ENCODE measurements at places on chromosomes 4 and X.

GRCh38 chr4:111991797-111992196 is 153.5 kb upstream of the FAM241A start:
- DNase-seq: no peak

DNA sequence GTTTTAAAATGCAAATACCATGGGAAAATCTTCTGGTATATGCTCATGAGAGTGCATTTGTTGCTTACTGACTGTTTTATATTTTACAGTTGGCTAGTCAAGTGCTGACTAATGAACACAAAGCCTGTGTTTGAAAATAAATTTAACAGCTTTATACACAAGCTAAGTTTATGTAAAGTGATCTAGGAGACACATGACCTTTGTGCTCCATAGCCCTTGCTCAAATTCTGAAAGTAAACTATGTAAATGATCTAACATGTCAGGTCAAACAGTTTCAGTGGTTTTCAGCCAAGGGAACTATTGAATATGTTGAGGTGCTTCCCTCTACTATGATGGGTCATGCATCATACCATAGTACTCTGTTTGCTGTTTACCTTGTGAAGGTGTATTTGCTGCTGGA is 36.7 kb downstream of the DIAPH2 start:
- no peak for DNase-seq

DNA sequence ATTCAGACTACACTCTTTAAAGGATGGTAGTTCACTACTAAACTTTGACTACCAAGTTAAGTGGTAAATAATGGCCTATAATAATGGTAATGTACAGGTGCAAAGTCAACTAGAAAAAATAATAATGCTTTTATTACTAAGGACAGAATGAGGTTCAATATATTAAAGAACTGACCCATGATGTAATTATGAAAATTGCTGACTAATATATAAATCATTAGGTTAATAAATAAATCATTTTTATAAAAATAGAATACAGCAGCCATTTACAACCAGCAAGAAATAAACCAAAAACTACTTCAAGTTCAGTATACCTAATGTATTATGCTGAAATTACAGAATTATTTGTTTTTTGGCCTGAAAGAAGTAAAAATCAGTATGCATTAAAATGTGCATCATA is 577.2 kb downstream of the PPARGC1A start:
- no peak for DNase-seq

GRCh38 chrX:154732421-154733065 is 18.3 kb downstream of the GAB3 start:
- no peak for DNase-seq

- DNase-seq: no peak
These were observed 45.8 kb upstream of the TMEM131L start for GRCh38 chr4:153420361-153420760.

GRCh38 chr4:76898949-76899645 is 1.2 kb upstream of the SOWAHB start:
- no peak for DNase-seq

DNA sequence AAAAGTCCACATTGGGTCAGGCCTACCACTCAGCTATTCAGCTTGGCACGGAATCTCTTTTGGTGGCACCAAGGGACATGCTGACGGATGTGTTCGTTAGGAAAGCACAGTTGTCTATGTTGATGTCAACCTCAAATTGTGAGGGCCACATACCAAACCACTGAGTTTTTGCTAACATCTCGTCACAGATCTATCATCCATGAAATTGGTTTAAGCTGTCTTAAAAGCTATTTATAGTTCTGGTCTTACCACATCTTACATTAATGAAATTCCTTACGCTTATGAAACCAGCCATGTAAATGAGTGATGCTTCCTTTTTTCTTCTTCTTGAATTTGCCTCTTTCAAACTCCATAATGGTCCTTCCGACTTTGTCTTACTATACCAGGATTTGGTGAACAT is 101.5 kb downstream of the MGST2 start:
- DNase-seq: no peak

- DNase-seq: no peak
These were observed 2.4 kb upstream of the EGF start for GRCh38 chr4:109910256-109910655.

DNA sequence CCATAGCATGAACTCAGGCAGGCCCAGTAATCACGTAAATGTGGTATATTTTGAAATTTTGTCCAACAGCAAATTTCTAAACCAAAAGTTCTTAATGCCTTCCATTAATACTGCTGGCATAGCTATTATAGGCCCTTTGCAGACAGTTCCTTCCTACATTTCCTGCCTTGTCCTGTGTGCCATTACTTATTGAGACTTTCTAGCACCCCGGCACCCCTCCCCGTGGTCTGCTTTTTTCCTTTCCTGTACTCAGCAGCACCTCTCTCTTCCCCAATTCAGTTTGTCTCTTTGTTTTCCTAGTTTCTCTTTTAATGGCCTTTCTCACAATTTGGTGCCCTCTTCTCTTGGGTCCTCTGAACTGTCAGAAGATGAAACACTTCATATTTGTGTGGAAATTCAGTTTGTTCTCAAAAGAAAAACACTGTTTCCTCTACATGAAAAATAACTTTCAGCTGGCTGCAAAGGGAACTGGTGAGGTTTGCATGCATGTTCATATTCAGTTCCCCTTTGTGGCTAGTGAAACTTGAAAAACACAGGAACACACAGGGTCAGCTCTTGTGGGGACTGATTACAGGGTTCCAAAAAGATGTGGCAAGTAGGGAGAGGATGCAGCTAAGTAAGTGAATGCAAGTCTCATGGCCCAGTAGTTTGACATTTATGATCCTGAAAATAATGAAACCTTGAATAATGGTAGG is 17.1 kb downstream of the GPR34 start:
- no peak for DNase-seq

GRCh38 chrX:29852767-29853166 is 362.6 kb upstream of the MAGEB2 start:
- no peak for DNase-seq

GRCh38 chr4:152478461-152479237 is 57.2 kb downstream of the FBXW7 start:
- DNase-seq: no peak

GRCh38 chr4:43564107-43564506 is 671.6 kb downstream of the GRXCR1 start:
- no peak for DNase-seq

DNA sequence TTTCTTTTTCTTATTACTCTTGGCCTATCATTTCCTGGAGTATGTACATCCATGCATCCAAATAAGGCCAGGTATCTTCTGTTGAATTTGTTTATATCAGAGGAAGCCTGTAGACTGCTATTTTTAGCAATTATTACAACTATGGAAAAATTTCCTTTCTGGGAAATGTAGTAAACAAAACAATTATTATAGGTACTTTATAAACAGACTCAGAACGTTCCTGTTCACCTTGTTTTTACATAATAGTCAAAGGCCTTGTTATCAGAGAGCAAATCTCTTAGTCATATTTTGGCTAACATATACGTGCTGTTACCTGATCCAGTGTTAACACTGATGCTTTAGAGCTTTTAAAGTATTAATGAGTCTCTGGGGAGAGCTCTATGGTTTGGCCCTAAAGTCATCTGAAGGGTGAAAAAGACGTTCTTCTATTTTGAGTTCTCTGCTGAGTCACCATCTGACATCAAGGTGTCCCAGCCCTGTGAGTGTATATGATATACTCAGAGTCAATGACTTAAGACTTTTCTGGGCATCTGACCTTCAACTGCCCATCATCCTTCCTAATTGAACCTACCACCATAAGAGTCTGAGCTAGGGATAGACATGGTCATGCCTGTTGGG is 7.3 kb downstream of the SPARCL1 start:
- DNase-seq: no peak

Data from stimulated activated CD4-positive, alpha-beta T cell treated with anti-CD3 and anti-CD28 coated beads, Interleukin-1b, Interleukin-23, amount 100 ng/mL, for 48 hours (primary cell).